CD4-positive, alpha-beta T cell treated with Interleukin-21 for 1 hour (primary cell): ENCODE measurements at places on chromosomes 3 and 15.
A peak's percentile ranks its signal among the peaks of the same experiment; 100 is the strongest.

DNA sequence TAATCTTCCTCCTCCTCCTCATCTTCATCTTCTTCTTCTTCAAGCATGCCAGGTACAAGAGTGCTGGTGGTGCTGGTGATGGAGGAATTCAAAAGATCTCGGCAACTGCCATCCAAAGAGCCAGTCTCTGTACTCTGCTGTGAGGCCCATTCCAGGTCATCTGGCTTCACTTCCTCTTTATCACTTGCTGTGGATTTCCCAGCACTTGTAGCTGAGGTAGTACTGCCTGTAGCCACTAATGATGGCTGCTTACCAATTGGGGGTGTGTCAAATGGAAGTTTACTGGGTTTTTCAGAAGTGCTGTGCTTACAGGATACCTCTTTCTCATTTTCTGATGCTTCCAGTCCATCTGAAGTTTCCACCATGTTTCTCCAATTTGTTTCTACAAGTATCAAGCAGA, 28.8 kb upstream of the SHC4 start:
- DNase-seq = no peak

GRCh38 chr3:34132069-34132692, 333.8 kb downstream of the PDCD6IP start:
- no peak for DNase-seq

DNA sequence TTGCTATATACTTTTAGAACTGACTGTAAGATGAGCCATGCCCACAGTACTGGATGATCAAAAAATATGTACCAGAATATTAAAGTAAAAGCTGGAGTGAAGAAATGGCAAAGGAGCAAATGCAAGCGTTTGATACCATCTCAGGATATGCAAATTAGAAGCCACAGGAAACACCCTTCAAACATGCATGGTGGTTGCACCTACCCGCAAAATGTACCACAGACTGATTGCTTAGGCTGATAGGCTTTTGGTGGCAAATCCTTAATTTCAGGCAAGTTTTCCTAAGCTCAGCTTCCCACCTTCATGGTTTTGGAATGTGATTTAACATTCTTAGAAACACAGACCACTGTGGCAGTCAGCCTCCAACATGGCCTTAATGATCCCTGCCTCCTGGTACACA, 149.0 kb downstream of the PDZRN3 start:
- no peak for DNase-seq

DNA sequence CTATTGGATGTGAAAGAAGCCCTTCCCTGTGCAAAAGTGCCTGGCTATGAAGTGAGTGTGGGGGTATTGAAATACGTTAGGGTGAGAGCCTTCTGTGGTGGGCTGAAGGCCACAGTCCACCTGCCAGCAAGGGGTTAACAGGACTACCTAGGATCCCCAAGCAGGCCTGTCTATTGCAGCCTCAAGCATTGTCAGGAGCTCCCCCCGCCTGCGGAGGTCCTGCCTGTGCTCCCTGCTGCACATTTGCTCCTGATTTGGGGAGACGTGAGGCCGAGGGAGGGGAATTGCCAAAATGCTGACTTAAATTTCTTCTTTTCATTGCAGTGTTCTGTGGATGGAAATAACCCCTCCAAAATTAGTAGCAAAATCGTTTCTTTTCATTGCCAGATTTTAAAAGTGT, 56.2 kb downstream of the GABRG3 start:
- DNase-seq = no peak

- DNase-seq = no peak
Observed at GRCh38 chr15:88535100-88535499, 11.4 kb downstream of the DET1 start.

DNA sequence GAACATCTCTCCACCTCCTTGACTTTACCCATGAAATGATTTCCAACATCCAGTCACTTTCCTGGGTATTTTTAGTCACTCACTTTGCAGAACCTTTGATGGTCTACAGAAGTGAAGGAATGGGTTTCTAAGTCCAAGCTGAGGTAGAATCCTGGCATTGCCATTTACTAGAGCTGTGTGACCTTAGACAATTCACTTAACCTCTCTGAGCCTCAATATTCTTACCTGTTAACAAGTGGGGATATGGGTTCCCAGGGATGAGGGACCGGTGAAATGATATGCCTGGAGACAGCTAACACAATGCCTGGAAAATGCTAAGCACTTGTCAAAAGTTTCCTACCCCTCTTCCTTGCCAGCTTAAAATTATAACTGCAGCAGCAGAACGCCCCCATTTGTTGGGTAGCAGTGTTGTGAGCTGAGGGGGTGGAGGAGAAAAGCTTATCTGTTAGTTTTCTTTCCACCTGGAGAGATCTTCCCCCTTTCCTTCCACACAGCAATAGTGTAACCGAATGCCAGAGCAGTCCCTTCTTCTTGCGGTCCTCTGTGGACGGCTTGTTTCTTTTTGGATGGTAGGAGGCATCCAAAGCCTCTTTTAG, 319.2 kb upstream of the LRRFIP2 start:
- DNase-seq = no peak

GRCh38 chr3:171328419-171329082, 131.7 kb downstream of the TNIK start:
- peak; percentile 64 for DNase-seq

- DNase-seq = peak; percentile 43
Observed at GRCh38 chr15:90564051-90564450, 34.3 kb downstream of the CRTC3 start.

- DNase-seq = no peak
Observed at GRCh38 chr3:12483872-12484197, 445 bp upstream of the TSEN2 start.

GRCh38 chr15:76986743-76987142, 8.2 kb upstream of the PSTPIP1 start:
- DNase-seq = no peak

GRCh38 chr3:156664011-156664830, 10.2 kb upstream of the TIPARP start:
- no peak for DNase-seq

GRCh38 chr3:168585544-168585943, 489.8 kb upstream of the GOLIM4 start:
- DNase-seq = no peak

DNA sequence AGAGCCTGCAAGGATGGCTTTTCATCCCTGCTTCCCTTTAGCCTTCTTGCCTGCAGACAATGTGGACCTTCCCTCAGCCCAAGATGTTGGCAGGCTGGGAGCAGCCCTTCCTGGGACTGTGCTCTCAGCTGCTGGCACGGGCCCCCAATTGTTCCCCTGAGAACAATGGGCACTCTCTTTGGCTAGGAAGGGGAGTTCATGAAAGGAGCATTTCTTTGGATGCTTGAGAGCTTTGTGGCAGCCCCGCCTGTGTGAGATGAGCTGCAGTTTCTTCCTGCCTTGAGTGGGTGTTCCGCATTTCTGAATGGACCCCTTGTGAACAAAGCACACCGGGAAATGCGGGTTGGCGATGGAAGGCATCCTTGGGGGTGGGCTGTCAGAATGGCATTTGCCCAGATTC, 35.0 kb upstream of the BSN start:
- DNase-seq = no peak

DNA sequence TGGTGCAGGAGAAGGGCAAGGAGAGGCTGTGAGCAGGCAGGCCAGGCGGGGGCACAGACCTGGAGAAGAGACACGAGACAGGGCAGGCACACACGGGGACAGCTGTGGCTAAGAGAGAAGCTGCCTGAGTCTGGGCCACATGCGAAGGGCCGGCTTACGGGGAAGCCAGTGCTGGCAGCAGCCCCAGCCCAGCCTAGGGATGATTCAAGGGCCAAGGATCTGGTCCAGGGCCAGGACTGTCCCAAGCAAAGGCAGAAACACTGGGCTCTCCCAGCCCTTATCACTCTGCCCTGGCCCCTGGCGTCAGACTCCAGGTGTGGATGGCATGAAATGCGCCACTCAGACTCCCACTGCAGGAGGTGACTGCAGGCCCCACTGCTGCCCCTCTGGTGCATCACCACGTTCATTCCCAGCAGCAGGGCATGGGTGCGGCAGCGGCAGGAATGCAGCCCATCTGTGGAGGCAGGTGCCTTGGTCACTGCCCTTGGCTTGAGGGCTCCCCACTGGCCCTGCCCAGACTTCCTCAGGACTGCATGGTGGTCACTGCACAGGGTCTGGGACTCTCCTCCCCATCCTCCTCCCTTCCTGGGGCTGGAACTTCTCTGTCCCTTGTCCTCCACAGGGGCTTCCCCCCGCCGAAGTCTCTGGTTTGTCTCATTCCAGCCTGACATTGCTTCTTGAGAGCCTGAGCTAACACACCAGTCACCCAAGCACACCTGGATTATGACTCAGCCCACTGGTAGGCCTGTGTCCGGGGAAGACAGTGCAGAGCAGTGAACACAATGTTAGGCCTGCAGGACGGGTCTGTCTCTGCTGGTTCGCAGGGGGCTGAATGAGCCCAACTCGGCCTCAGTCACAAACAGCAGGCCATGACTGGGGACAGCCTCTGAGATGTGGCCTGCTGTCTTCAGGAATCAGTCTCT, 69.3 kb downstream of the TBC1D2B start:
- no peak for DNase-seq

DNA sequence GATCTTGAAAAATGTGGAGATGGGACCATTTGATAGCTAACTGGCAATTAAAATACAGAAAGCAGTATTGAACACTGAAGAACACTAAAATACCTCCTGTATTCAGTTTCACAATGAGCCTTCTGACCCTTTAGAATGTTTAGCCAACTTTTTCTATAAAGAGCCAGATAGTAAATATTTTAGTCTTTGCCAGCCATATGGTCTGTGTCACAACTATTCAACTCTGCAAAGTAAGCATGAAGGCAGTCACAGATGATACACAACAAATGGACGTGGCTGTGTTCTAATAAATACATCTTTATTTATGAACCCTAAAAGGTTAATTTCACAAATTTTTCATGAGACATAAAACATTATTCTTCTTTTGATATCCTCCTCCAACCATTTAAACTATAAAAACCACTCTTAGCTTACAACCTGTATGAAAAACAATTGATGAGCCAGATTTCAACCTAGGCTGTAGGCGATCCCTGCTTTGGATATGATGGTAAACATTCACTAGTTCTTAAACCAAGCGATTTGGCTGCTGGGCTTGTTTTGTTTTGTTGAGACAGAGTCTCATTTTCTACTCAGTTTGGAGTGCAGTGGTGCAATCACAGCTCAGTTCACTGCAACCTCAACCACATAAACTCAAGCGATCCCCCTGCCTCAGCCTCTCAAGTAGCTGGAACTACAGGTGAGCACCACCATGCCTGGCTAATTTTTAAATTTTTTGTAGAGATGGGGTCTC, 13.6 kb upstream of the CSPG5 start:
- DNase-seq = no peak

DNA sequence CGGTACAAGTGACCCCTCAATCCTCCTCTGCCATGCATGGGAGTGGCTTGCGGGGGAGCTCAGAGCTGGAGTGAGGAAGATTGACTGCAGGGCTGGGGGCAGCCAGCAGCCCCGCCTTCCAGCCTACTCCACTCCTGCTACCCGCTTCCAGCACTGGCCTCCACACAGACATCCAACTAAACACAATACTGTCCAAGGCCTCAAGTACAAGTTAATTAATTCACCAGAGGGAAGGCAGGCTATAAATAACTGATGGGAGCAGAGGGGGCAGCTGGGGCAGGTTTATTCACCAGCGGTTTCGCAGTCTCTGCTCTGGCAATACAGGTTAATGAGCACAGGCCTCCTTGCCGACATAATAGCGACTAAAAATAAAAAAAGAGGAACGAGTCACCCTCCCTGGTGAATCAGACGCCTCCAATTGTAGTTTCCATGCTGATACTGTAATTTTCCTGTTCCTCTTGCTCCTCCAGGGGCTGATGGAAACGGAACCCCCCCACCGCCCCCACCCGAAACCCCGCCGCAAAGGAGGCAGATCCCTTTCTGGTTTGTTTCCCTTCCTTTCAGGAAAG, 166.4 kb upstream of the TLE3 start:
- no peak for DNase-seq

GRCh38 chr3:40458473-40458872, 1.3 kb downstream of the RPL14 start:
- no peak for DNase-seq

- no peak for DNase-seq
Observed at GRCh38 chr3:175002732-175003143, 143.6 kb downstream of the NAALADL2 start.

GRCh38 chr15:89131731-89132130, 43.5 kb downstream of the ABHD2 start:
- DNase-seq = no peak

- no peak for DNase-seq
Observed at GRCh38 chr3:134179508-134179907, 71.2 kb downstream of the RYK start.

DNA sequence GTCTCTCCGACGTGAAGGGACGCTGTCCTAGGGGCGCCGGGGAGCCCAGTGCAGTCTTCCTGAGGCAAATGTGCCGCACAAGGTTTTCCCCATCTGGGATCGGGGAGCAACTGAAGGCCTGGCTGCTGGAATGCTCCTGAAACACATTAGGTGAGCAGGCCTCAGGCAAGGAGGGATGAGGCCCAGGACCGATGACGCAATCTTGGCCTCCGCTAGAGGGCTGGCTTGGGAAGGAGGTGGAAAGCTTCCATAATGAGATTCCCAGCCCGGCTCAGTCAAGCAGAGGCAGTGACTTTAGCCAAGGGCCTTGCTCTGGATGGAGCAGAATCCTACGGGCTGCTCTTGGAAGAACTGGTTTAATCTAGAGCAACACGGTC, 50.8 kb downstream of the CPN2 start:
- DNase-seq = no peak

DNA sequence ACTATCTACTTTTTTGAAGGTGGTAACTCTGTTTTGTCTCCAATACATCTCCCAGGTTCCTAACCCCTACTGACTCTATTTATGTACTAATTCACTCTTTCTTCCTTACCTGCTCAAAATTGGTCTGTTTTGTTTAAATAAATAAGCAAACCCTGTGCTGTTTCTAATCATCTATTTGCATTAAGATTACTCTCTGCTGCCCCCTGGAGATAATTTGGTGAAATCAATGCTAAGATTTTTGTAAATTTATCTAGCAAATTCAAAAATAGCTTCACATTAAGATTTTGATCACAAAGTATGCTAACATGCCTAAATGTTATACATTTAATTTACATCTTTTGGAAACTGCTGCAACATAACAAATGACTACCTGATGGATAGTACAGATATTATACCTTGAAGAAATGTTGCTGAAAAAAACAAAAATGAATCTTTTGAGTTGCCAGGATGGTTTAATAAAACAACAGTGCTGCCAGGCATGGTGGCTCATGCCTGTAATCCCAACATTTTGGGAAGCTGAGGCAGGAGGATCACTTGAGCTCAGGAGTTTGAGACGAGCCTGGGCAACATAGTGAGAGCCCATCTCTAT, 4.4 kb upstream of the CD200R1 start:
- peak; percentile 73 for DNase-seq

GRCh38 chr3:13473020-13473419, 7.1 kb upstream of the HDAC11 start:
- DNase-seq = no peak
